ENCODE measurements at places on chromosomes 6 and 20.

DNA sequence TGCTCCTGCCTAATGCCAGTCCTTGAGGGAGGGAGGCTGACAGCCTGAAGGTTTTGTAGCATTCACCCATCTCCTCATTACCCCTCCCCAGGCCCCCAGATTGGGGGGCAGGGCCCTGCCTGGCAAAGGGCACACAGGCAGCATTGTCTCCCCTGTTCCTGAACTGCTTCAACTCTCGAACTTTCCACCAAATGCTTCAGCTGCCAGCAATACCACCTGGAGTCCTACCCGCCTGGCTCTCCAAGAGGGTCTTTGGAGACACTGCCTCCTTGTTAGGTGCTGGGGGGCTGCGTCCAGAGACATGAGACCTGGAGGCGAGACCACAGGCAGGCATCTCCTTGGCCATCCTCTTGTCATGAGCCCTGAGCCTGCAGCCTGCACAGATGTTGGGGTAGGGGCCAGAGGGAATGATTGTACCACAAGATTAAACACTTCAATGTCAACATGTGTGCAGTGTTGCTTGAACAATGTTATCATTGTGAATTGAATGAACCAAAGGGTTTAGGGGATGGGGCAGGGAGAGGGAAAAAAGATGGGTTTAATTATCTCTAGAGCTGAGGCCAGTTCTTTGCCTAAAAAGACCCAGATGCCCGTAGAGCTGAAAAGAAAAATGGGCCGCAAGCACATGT lies 25.0 kb downstream of the BMP7 start:
- DNase-seq, result no peak

GRCh38 chr6:11538819-11539468 lies 1.4 kb downstream of the TMEM170B start:
- no peak for DNase-seq

GRCh38 chr20:2822073-2822472 lies 5.9 kb downstream of the TMEM239 start:
- no peak for DNase-seq

DNA sequence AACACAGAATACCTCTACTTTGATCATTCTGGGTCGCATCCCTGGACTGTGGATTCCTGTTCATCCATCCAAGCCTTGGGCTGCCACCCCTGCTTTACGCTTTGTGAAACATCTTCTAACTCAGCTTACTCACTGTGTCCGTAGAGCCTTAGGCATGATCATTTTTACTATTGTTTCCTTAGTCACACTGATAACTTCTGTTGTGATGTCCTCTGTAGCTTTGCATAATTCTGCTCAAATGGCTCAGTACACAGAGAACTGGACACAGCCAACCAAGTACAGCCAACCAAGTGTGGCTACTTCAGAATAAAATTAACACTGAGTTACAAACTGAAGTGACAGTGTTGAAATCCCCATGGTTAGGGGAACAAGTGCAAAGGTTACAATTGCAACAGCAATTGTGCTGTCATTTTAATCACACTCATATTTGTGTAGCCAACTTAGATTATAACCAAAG lies 8.6 kb upstream of the FKBP1A start:
- no peak for DNase-seq

- DNase-seq, result peak; percentile 28
Observed at GRCh38 chr6:1436334-1437306, 47.2 kb downstream of the FOXF2 start.

- no peak for DNase-seq
Observed at GRCh38 chr6:6803180-6803977, 214.9 kb downstream of the LY86 start.

- no peak for DNase-seq
Observed at GRCh38 chr6:61622601-61623000, 663.4 kb downstream of the KHDRBS2 start.

DNA sequence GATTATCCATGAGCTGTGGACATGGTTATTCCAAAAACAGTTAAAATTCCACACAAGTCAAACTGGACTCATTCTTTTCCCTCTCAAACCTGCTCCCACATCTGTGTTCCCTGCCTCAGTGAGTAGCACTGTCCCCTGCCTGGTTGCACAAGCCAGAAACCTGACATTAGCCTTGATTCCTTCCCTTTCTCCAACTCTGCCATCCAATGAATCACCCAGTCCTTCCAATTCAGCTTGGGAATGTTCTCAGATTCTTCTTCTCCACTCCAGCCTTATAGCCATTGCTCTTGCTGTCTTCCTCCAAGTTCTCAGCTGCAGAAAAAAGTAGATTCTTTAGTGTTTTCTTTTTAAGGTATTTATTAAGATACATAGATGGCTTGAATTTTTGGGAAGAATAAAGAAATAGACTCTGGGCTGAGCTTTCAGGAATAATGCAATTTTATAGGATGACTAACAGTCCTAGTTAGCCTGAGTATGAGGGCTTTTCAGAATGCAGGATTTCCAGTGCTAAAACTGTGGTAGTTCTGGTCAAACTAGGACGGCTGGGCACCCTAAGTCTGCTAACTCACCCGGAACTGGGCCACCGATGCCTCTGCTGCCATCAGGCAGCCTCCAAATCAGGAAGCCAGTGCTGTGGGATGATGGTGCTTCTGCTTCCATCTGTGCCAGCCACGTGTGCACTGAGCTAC lies 18.2 kb upstream of the SASH1 start:
- DNase-seq, result no peak

DNA sequence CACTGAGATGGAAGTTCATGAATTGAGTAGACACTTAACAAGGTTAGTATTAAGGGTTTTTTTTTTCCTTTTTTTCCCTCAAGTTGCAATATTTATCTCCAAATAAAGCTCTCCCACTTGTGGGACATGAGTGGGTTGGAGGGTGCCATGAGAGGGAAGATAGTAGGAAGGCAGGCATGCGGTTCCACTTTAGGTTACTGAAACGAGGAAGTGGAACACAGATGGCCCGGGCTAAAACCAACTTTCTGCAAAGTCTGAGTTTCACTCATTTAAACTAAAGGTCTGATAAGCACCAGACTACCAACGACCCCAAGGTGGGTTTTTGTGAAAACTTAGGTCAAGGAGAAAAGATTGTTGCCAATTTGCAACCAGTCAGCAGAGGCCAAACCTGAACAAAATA lies 42.2 kb downstream of the TBC1D7 start:
- peak; percentile 36 for DNase-seq

All from head of caudate nucleus (tissue), 42 donors.